Regular cardiac myocyte (primary cell): ENCODE measurements at places on chromosomes 4 and X. TPM values are rescaled to one million over a fixed set of nuclear protein-coding genes. Genes with fewer than 3 reads are reported as not detected.

Gene SGMS2
- 153 and 221 TPM in 2 replicates for total RNA-seq

Gene CD99
- total RNA-seq: 125 and 173 TPM in 2 replicates

Gene LAS1L
- 13.2 and 38.2 TPM in 2 replicates for total RNA-seq

Gene EMD
- total RNA-seq: 14.7 and 18.0 TPM in 2 replicates

Gene SPIN4
- 2.5 and 8.4 TPM in 2 replicates for total RNA-seq

Gene CORIN
- total RNA-seq: 0.58 and 0.85 TPM in 2 replicates

Gene BRS3
- total RNA-seq: not detected in 2 replicates

Gene LRIT3
- under 0.01 TPM in 1 of 2 replicates, not detected in the other for total RNA-seq
